Foreskin keratinocyte (primary cell): ENCODE measurements at places on chromosomes 13 and 19. TPM values are rescaled to one million over a fixed set of nuclear protein-coding genes. Genes with fewer than 3 reads are reported as not detected.

DNA sequence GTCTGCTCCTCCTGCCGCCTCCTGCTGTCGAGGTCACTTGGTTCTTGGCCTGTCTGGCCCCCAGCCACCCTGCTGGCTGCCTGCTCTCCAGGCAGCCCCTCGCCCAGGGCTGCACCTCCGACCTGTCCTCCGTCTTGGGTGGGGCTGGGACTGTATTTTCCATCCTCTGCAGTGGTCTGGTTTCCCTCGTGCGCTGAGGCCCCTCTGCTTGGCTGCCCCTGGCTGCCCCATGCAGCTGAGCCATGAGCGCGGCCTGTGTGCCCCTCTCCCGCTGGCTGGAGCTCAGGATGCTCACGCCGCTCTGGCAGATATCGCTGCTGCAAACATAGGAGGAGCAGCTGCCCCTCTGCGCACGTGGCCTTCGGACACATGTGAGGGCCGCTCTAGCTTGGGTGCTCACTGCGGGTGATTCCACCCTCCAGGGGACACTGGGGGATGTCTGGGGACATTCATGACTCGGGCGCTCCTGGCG, 14.0 kb downstream of the UHRF1 start:
- DNase-seq = no peak

- no peak for DNase-seq
These were observed 13.3 kb downstream of the NUMBL start for GRCh38 chr19:40677156-40677555.

GRCh38 chr19:48351341-48351752, 12.4 kb downstream of the TMEM143 start:
- no peak for DNase-seq

DNA sequence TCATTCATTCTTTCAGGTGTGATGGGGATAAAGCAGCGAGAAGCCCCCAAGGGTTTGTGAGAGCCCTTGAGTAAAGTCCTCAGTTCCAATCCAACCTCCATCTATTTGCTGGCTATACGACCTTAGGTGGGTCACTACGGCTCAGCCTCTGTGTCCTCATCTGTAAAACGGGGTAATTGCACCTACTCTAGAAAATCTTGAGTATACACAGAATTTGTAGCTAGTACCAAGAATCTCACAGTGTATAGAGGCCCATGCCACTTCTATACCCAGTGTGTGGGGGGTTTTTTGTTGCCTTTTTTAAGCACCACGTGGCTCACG, 406 bp upstream of the DNMT1 start:
- no peak for DNase-seq

- no peak for DNase-seq
These were observed 17.0 kb downstream of the SUGT1 start for GRCh38 chr13:52669677-52670076.

DNA sequence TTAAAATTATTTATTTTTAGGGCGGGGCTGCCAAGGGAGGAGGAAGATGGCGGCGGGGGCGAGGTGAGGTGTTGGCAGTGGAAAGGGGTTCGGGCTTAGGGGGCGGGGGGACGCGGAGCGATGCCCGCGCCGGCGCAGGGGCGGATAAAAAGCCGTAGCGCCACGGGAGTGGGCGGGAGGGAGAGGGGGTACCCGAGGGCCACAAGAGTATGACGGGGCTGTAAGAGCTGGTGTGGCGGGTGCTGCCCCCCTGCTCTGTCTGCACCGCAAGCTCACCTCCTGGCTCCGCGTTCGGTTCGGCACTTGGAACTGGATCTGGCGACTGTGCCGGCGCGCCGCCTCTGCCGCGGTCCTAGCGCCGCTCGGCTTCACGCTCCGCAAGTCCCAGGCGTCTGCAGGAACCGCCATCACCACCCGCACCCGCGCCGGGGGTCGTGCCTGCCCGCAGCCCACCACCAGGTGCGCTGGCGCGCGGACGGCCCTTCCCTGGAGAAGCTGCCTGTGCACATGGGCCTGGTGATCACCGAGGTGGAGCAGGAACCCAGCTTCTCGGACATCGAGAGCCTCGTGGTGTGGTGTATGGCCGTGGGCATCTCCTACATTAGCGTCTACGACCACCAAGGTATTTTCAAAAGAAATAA, 265.2 kb upstream of the SGCG start:
- peak; percentile 47 for DNase-seq

- DNase-seq = no peak
These were observed 715.3 kb downstream of the OLFM4 start for GRCh38 chr13:53743906-53744305.

DNA sequence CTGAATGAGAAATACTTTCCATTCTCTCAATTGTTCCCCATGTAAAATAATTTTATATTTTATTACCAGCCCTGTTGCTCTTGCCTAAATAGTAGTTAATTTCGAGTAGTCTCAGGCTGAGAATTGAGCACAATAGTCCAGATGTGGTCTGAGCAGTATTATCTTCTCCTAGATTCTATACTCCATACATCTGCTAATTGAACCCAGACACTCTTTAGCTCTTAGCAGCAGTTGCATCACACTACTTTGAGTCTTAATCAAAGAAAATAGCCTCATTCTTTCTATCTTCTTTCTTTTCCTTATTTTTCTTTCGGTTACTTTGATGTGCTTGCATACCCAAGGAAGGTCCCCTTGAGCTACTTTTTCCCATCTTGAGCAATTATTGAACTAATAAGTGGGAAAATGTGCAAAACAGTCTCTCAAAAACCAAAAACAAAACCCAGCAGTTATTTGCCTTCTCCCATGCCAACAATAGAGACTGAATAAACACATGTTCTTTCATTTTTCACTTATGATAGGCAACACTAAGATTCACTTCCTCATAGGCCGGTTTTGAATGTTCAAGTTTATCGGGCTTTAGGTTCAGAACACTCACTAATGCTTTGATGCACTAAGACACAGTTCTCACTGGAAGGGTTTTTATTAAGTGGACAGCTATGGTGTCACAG, 204.5 kb downstream of the POU4F1 start:
- no peak for DNase-seq

DNA sequence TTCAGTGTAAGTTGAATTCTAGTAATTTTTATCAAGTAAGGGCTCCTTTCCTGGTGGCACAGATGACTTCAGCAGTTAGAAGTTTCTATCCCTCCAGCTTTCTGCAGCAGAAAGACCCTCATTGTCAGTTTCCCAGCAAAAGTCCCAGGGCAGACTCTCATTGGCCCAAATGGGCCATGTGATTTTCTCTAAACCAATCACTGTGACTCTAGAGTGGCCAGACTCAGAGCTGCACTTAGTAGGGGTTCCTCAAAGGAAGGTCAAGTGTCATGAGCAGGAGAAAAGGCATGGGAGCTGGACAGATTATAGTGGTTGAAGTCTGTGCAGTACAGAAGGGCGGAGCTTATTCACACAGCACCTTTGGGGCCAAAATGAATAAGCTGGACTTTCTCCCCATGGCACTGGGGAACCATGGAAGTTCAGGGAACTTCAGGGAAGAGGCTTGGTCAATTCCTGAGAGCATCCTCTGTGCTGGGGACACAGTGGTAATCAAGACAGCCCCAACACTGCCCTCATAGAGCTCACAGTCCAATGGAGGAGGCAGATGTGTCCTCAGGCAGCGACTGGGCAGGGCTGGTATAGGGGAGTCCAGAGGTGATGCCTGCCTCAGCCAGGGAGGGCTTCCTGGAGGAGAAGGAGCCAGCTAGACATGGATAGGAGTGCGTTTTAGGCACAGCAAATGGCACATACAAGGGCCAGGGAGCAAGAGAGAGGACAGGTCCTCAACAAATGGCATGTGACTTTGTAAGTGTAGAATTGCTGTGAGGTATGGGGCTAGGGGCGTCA, 18.3 kb downstream of the CKM start:
- DNase-seq = no peak

- DNase-seq = no peak
These were observed 109.0 kb downstream of the SLAIN1 start for GRCh38 chr13:77806518-77806917.

DNA sequence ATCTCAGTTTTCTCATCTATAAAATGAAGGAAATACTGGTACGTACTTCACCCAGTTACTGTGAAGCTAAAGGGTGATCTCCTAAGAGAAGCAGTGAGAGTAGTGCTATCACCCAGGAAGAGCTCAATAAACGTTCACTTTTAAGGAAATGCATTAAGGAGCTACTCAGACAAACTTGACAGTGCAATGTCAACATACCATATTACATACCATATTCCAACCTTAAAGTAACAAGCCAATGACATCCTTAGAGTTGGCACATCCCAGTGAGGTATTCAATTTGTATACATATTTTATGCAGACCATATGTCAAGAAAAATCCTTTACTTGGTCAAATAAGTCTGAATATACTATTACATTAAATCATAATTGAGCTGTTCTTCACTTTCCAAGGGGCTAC, 7.0 kb downstream of the TBC1D4 start:
- no peak for DNase-seq

DNA sequence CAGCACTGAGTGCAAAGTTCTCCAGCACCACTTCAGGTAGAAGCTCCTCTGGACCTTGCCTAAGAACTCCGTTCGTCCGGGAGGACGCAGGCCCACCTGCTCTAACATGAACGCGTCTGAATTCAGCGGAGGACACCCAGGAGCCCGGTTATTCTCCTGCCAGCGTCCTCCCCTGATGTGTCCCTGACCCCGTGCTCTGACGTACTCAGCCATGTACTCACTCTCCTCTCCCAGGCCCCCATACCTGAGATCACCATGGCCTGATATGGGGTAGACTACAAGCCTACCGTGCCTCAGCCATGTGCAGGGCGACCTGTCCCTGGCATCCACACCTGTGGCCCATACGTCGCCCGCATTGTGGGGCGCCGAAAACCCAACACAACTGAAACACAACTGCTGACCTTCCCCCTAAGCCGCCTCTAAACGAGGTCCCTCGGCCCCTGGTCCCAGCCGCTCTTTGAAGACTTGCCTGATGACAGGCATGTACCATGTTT, 744 bp upstream of the ZNF584 start:
- no peak for DNase-seq

GRCh38 chr13:40568246-40569023, 98.0 kb downstream of the FOXO1 start:
- DNase-seq = no peak

- DNase-seq = peak; percentile 58
These were observed 24.6 kb upstream of the ZNF846 start for GRCh38 chr19:9793071-9793591.

DNA sequence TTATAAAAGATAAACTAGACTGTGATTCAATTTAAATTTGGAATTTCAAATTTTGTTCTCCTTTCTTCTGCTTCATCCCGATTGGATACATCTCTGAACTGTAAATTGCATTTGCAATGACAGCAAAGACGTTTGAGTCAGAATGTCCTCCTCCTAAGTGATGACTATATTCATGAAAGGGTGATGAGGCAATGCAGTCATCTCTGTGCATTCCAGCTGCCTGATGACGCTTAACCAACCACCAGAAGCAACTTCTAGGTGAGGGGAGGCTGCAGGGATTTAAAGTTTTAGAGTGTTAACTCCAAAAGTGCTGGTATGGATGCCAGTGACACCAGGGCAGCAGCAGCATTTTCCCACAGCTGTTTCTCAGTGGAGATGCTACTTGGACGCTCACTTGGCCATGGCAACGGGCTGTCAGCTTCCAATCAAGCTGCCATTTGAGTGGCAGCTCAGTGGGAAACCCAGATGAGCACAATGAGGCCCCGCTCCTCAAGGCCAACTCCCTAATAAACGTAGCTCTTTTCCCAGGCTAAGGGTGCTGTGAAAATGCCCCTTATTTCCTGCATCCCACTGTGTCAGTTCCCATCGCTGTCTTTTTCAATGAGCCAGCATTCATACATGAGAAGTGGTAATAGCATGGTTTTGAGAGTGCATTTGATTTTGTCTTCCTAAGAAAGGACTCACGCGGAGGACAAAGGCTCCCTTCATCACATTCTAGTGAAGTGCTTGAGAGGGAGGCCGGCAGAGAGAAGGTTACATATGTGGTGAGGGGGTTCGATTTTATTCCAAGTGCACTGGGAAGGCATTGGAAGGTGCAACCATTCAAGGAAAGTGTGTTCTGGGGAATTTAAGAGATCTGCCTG, 45.2 kb upstream of the AMER2 start:
- DNase-seq = peak; percentile 21

DNA sequence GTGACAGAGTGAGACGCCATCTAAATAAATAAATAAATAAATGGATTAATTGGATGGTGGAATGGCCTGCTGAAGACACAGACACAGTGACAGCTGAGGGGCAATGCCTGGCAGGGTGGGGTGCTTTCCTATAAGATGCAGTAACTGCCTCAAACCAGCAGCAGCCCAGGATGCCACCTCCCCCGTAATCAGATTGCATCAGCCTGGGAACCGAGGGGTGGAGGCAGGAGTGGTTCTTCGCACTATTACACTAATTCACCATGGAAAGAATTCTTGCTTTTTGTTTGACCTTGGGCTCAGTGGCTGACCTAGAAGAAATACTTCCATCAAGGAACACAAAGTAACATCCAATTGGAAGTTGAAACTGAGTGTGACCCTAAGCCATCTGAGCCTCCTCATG, 31.6 kb upstream of the USP12 start:
- DNase-seq = no peak

DNA sequence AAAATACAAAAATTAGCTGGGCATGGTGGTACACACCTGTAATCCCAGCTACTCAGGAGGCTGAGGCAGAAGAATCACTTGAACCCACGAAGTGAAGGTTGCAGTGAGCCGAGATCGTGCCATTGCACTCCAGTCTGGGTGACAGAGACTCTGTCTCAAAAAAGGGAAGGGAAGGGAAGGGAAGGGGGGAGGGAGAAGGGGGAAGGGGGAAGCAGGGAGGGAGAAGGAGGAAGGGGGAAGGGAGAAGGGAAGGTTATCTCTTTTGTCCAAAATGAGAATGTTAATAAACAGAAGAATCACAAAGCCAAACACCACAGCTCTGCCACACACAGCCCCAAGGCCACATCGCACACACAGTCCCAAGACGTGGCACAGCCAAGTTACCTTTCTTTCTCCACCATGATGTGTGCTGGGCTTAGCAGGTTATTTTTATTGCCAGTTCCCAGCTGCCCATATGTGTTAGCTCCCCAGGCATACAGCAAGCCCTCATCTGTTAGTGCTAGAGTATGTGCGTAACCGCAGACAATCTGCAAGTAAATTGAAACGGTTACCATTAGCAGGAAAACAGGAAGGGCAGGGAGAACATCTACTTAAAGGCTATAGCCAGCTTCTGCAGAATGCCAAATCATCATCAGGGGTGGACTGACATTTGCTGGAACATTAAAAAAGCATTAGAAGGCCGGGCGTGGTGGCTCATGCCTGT, 34.3 kb downstream of the RCBTB1 start:
- no peak for DNase-seq

The OLFM4 gene
- not detected in 2 replicates for total RNA-seq

The HSH2D gene
- 3.1 and 3.2 TPM in 2 replicates for total RNA-seq

The TEX101 gene
- not detected in 2 replicates for total RNA-seq
